ENCODE measurements at places on chromosomes 11 and 22. TPM values are rescaled to one million over a fixed set of nuclear protein-coding genes. Genes with fewer than 3 reads are reported as not detected.

DNA sequence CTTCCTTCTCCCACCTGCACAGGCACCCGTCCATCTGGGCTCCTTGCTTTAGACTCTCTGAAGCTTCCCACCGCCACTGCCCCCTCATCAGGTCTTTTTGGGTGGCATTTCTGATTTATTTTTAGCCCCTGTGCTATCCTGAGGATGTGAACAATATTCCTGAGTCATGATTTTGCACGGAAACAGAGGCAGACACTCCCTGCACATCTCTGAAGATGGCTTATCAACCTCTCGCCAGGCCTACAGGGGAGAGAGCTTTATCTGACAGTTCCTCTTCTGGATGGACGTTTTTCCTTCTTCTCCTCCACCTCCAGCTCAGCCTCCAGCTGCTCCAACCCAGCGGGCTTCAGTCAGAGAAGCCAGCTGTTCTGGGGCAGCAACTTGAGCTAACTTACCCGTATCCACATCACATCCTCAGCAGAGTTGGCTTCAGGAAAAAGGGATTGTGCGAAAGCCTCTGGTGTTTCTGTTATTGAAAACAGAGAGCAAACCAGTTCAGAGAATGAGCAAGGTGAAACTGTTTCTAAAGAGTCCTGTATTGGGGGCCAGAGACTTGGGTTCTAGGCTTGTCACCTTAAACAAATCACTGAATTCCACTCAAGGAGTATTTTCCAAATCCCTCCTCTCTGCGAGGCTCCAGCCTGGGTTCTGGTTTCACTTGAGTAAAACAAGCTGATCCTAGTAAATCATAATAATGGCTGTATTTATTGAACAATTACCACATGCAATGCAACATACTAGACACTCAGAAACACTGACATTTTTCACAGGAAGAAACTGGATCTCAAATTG lies 33.1 kb upstream of the ETS1 start:
- DNase-seq, result peak; percentile 55

DNA sequence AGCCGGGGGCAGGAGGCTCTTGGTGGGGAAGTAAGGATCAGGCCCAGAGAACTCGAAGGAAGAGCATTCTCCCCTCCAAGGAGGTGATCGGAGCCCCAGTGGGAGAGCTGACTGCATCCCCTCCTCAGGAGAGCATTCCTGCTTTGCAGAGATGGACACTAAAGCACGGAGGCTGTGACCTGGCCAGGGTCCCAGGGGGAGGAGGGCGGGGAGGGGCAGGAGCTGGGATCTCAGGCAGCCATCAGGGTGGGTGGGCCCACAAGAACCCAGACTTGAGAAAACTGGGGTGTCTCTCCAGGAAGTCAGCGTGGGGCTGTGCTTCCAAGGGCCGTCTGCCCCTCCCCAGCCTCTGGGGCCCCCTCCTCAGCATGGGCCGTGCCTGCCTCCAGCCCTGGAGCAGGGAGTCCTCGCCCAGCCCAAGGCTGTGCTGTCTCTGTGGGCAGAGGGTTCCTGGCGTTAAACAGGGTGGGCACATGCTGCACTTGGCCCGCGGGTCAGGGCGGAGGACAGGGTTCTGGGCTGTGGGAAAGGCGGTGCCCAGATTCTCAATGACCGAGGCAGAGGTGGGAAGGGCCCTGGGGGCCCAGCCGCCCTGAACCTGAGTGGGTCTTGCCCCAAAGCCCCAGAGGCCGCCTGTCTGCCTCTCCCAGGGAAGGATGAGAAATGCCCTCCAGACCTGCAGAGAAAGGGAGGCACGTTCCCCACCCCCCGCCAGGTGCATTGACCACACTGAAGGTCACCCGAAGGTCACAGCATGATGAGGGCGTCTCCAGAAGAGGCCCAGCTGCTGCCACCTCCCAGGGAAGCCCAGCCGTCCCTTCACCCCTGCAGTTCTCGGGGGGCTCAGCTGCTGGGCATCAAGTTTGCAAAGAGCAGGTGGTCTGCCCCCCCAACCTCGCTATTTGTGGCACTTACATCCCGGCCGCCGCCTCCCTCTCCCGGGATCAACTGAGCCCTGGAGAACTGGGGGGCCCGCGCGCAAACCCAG lies 643 bp downstream of the CEND1 start:
- no peak for DNase-seq

- no peak for DNase-seq
Measured at GRCh38 chr11:82854242-82854641, 46.0 kb downstream of the PRCP start.

- no peak for DNase-seq
Measured at GRCh38 chr11:72343006-72343756, 91.2 kb downstream of the CLPB start.

DNA sequence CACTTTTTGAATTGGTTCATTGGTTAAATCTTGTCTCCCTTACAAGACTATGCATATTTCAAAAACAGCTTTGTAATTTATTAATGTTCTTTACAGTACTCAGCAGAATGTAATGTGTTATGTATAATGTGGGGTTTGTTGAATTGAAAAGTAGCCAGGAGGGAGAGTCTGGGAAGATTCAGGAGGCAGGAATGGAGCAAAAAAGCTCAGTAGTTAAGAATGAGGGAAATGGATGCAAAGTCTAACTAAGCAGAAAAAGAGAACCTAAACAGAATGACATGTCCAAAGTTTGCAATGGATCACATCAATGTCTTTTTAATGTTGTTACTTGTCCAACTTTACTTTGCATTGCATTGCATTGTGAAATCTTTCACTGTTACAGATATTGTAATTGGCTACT lies 86.5 kb upstream of the CARD18 start:
- no peak for DNase-seq

Gene OR10A6
- not detected for total RNA-seq

Gene SLC5A1
- 0.58 TPM for total RNA-seq

Gene TSPAN32
- total RNA-seq, result 2.7 TPM

DNA sequence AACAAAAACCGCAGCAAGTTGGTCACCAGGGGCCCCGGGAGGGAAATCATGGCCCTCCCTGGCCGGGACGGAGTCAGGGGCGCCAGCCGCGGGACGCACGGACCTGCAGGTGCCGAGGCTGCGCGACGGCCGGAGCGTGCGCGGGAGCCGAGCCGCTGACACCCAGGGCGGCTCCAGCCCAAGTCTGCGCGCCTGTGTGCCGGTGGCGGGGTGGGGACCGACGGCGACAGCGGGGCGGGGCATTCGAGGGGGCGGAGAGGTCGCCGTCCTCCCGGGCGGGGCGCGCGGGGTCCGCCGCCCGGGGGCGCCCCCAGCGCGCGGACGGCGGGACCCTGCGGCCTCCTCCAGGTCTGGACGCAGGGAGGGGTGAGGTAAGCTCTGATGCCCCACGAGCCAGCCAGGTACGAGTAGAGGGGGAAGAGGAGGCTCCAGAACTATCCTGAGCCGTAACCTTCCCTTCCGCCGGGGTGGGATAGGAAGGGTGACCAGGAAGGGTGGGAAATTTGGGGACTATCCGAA lies at the start of gene ESAM:
Gene ESAM, minus strand, starts transcription at position 186 of the 519 bp plus-strand sequence. Its CDS starts 136 bp downstream, at position 50.
- peak; percentile 25 for DNase-seq

DNA sequence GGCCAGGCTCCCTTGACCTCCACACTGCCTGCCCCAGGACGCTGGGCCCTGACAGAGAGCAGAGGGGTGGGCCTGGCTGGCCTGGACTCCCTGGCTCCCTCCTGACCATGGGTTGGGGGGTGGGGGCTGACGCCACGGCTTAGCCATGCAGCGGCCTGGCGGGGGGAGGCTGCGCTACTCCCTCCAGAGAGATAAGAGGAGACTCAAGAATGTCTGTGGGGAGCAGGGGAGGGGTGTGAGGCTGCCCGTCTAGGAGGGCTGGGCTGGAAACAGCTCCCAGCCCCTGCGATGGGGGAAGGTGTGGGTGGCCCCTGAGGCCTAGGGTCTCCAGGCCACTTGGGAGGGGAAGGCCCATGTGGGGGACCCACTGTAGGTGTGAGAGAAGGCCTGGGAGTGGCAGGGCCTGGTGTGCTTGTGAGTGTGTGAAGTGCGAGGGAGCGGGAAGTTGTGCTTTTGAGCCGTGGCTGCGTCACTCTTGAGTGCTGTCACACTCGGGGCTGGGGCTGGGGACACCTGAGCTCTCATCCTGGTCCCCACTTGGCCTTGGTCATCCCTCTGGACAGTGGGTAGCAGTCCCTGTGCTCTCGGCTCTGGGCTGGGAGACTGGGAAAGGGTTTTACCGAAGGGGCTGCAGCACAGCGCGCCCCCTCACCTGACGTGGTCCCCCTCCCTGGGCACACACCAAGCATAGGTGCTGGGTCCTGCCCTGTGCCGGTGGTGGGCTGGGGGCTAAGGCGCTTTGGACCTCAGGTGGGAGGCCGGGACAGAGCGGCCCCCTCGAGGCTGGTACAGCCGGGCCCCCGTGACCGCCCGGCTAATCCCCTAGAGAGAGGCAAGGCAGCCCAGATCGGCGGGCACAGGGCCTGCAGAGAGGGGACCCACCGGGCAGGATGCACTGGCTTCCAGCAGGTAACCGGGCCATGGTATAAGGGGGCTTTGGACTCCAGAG lies 2.4 kb downstream of the MYRF start:
- no peak for DNase-seq

DNA sequence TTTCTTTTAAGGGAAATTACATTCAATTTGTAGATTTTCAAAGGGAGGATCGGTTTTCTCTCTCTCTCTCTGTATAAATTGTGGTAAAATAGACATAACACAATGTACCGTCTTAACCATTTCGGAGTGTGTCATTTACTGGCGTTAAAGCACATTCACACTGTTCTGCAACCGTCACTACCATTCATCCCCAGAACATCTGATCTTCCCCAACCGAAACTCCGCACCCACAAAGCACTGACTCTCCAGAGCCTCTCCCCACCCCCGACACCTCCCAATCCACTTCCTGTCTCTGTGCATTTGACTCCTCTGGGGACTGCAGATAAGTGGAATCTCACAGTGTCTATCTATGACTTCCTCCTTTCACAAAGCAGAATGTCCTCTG lies 15.9 kb upstream of the GRAMD4 start:
- DNase-seq, result peak; percentile 68

DNA sequence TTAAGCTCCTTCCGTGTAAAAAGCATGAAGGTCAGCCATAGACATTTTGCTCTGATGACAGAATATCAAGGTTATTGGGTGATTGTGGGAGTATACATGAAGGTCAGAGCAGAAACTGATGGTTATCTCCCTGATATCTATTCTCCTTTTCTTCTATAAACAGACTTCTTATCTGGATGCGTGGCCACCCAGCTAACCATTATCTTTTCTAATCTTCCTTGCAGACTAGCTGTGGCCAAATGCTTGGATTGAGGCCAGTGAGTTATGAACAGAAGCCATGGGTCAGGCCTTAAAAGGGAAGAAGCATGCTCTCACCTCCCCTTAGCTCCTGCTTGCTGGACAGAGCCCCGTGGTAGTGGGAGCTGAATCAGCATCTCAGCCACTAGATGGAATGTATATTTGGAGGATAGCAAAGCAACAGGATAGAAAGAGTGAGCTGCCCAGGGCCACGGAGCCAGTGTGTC lies 31.3 kb upstream of the LRRC55 start:
- DNase-seq, result peak; percentile 60

DNA sequence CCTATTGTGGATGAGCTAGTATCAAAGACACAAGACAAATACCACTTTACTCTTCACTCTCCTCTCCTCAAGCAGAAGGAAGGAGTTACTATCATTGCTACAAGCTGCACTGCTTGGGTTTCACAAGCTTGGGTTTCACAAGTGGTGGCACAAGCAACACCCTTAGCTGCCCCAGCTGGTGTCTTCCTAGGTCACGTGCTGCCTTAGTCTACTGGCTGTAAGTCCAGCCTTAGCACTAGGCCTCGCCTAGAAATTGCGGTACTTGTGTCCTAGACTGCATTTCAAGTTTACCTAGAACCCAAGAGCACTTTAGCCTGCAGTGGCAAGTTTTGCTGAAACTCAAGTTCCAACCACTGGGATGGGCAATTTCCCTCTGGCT lies 86.6 kb downstream of the EHF start:
- DNase-seq, result no peak

Gene MIAT
- 0.22 TPM for total RNA-seq

- DNase-seq, result peak; percentile 55
Measured at GRCh38 chr22:26169315-26170111, at the start of gene SEZ6L. Gene SEZ6L, plus strand, starts transcription at chr22:26169462. Its CDS starts 208 bp downstream, at chr22:26169670.

DNA sequence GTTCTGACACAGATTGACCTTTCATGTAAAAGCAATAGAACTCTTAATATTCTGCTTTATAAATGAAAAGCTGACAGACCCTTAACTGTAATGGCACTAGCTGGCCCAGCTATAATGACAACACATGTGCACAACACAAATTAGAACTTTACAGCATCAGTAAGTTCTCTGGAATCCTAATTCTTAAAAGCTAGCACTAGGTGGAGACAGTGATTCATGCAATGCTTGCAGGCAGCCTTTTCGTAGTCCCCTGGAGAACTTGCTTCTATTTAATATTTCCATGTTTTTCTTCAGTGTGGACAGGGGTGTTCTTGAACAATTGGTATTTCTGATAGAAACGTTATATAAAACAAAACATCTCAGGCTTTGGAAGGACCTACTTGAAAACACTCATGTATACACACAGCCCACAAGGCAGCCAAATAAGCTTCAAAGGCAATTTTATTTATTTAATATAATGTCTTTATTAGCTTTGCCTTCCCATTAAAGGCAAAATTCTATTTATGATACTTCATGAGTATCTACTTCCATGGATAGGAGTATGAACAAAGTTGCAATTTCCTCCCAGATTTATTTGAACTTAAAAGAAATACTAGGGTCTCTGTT lies 374.3 kb upstream of the MPPED2 start:
- peak; percentile 43 for DNase-seq

Gene C11orf91
- not detected for total RNA-seq

DNA sequence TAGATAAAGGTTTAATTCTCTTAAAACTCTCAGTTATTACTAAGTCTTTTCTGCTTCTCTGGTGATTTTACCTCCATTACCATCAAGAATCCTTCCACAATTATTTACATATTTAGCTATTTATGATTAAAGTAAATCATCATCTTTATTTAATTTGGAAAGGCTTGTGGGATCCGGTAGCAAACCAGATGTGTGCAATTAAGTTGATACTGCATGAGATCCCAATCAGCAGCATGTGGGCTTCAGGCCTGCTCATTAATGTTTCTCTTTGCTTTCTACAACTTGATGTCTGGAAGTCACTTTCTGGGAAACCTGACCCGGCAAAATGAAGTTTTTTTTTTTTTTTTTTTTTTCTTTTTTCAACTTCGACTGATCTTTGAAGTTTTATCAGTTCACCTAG lies 558.4 kb upstream of the ANO5 start:
- DNase-seq, result no peak

Gene CASP1
- 7.0 TPM for total RNA-seq

Gene OR51A4
- 0.04 TPM for total RNA-seq

Gene FOLR3
- not detected for total RNA-seq
